Activated CD4-positive, alpha-beta memory T cell treated with anti-CD3 and anti-CD28 coated beads for 36 hours (primary cell): ENCODE measurements at places on chromosomes 12 and 14. TPM values are rescaled to one million over a fixed set of nuclear protein-coding genes. Genes with fewer than 3 reads are reported as not detected.

CMTM5 gene
- total RNA-seq = not detected

SERPINA12 gene
- total RNA-seq = not detected

SLCO1A2 gene
- not detected for total RNA-seq

KLRG1 gene
- total RNA-seq = 5.4 TPM

MMP14 gene
- 1.1 TPM for total RNA-seq

CYP46A1 gene
- total RNA-seq = 0.21 TPM

FITM1 gene
- 0.86 TPM for total RNA-seq

CD27 gene
- 36.5 TPM for total RNA-seq

GPR84 gene
- total RNA-seq = 2.4 TPM

MYF5 gene
- not detected for total RNA-seq

DNA sequence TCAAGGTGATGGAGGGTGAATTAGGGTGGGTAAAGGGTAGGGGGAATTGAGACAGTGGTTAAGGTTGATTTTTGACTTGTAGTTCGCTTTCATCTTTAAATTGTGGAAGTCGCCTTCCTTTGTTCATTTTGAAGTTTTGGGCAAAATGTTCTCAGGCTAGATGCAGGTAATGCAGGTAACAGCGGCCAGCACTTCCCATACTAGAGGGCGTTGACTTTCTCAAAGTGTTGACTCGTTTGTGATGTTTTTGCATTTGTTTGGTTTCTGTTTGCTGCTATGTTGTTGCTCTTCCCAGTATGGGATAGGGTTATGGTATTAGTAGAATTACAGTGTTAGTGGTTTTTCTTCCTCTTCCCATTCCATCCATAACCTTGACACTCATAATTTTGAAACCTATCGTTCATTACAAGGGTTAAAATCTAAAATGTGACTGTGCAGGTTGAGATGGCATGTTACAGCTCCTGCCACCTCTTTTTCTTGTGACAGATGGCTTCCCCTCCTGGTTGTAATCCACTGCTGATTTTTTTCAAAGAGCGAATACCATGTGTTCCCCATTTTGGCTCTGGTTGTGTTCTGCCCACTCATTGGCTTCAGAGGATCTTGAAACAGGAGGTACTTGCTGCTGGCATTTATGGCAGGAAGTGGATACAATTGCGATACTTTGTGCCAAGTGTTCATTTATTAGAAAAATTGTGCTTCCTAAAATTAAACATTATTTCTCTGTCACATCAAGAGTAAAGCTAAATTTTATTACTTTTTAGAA, 57.1 kb downstream of the ERC1 start:
- no peaks in the 10 kb centered on the region for H3K36me3 ChIP-seq
- H3K4me1 ChIP-seq = peaks cover 4% of the 10 kb centered on the region
- H3K4me3 ChIP-seq = no peak overlapping the region
- H3K27ac ChIP-seq = no peak overlapping the region
- DNase-seq = no peak

- no peaks in the 10 kb centered on the region for H3K27me3 ChIP-seq
- no peak overlapping the region for H3K4me3 ChIP-seq
- peaks cover 49% of the 10 kb centered on the region for H3K4me1 ChIP-seq
- no peak for DNase-seq
- H3K27ac ChIP-seq = peak overlapping the region; percentile 11
- peaks cover 8% of the 10 kb centered on the region for H3K36me3 ChIP-seq
Measured at GRCh38 chr14:74834692-74835392, 41.1 kb downstream of the PROX2 start.

- peaks cover 50% of the 10 kb centered on the region for H3K4me1 ChIP-seq
- no peaks in the 10 kb centered on the region for H3K27me3 ChIP-seq
- H3K4me3 ChIP-seq = no peak overlapping the region
- peaks cover 42% of the 10 kb centered on the region for H3K36me3 ChIP-seq
- H3K27ac ChIP-seq = no peak overlapping the region
- no peak for DNase-seq
Measured at GRCh38 chr14:61491876-61492434, 170.6 kb downstream of the PRKCH start.

- no peak overlapping the region for H3K4me3 ChIP-seq
- no peaks in the 10 kb centered on the region for H3K27me3 ChIP-seq
- H3K27ac ChIP-seq = no peak overlapping the region
- H3K4me1 ChIP-seq = no peaks in the 10 kb centered on the region
Measured at GRCh38 chr14:22416193-22416592, 172.8 kb downstream of the DAD1 start.

- H3K36me3 ChIP-seq = peaks cover 20% of the 10 kb centered on the region
- no peak overlapping the region for H3K4me3 ChIP-seq
- no peak overlapping the region for H3K27ac ChIP-seq
- no peak for DNase-seq
- H3K4me1 ChIP-seq = no peaks in the 10 kb centered on the region
- no peaks in the 10 kb centered on the region for H3K27me3 ChIP-seq
Measured at GRCh38 chr14:75022655-75023054, 19.9 kb downstream of the EIF2B2 start.

DNA sequence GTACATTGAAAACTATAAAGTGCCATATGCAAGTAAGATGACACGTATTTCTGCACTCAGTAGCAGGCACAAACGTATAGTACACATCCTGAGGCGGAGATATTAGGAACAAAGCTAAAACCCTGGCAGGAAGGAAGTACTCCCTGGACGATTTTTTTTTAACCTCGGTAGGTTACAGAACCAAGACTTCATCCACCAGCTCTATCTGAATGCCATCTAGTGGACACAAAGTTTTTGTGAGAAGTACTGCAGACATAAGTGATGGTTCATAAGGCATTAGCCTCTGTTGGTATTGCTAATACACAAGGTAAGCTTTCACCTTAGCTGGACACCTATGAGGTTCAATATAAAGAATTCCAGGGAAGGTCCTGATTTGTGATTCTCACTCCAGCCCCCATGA, 83.0 kb upstream of the CCDC196 start:
- H3K4me3 ChIP-seq = no peak overlapping the region
- H3K27ac ChIP-seq = no peak overlapping the region
- no peak for DNase-seq
- peaks cover 3% of the 10 kb centered on the region for H3K4me1 ChIP-seq
- no peaks in the 10 kb centered on the region for H3K27me3 ChIP-seq

- no peak for DNase-seq
- peaks cover 3% of the 10 kb centered on the region for H3K36me3 ChIP-seq
- H3K4me3 ChIP-seq = no peak overlapping the region
- H3K4me1 ChIP-seq = no peaks in the 10 kb centered on the region
Measured at GRCh38 chr12:95522692-95523091, 28.6 kb downstream of the USP44 start.

GRCh38 chr12:130832561-130833209, 6.4 kb downstream of the STX2 start:
- H3K36me3 ChIP-seq = no peaks in the 10 kb centered on the region
- DNase-seq = no peak
- no peaks in the 10 kb centered on the region for H3K27me3 ChIP-seq
- no peak overlapping the region for H3K27ac ChIP-seq
- H3K4me1 ChIP-seq = peaks cover 40% of the 10 kb centered on the region
- no peak overlapping the region for H3K4me3 ChIP-seq

- peaks cover 11% of the 10 kb centered on the region for H3K27me3 ChIP-seq
- no peaks in the 10 kb centered on the region for H3K36me3 ChIP-seq
- no peak for DNase-seq
- H3K27ac ChIP-seq = no peak overlapping the region
- no peaks in the 10 kb centered on the region for H3K4me1 ChIP-seq
Measured at GRCh38 chr14:60311417-60311816, 62.4 kb downstream of the PPM1A start.

- peaks cover 2% of the 10 kb centered on the region for H3K27me3 ChIP-seq
- H3K4me3 ChIP-seq = no peak overlapping the region
- no peak for DNase-seq
- H3K36me3 ChIP-seq = no peaks in the 10 kb centered on the region
- no peak overlapping the region for H3K27ac ChIP-seq
Measured at GRCh38 chr12:89299417-89299816, 52.9 kb downstream of the DUSP6 start.

DNA sequence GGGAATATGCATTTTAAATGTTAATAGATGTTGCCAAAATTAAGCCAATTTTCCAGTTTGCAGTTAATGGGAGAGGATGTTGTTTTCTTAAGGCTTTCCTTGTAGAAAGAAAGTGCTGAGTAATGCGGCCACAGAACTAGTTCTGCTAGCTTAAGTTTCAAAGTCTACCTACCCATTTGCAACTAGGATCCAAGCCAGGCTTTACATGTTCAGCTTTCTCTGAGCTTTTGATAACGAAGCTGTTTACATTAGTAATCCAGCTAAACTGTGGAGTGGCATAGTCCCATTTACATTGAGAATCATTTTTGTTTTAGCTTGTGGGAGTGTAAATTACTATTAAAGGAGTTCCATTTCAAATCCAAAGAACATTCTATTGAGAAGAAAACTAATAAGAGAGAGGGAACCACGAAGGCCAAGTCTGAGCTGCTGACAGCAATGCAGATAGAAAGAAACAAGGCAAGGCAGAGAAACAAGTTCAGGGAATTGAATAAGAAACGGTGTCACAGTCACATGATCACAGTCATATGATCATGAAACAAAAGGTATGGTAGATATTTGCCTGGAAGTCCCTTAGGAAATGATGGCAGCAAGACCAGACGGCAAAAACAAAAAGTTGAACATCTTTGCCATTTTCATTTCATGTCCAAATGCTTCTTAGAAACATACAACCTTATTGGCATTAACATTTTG, 274.9 kb downstream of the PAWR start:
- H3K4me3 ChIP-seq = no peak overlapping the region
- no peaks in the 10 kb centered on the region for H3K27me3 ChIP-seq
- no peak overlapping the region for H3K27ac ChIP-seq
- no peak for DNase-seq
- H3K4me1 ChIP-seq = no peaks in the 10 kb centered on the region
- H3K36me3 ChIP-seq = no peaks in the 10 kb centered on the region

- no peaks in the 10 kb centered on the region for H3K27me3 ChIP-seq
- no peaks in the 10 kb centered on the region for H3K36me3 ChIP-seq
- no peak overlapping the region for H3K4me3 ChIP-seq
- no peak for DNase-seq
Measured at GRCh38 chr14:52025310-52025709, 36.0 kb downstream of the RTRAF start.

DNA sequence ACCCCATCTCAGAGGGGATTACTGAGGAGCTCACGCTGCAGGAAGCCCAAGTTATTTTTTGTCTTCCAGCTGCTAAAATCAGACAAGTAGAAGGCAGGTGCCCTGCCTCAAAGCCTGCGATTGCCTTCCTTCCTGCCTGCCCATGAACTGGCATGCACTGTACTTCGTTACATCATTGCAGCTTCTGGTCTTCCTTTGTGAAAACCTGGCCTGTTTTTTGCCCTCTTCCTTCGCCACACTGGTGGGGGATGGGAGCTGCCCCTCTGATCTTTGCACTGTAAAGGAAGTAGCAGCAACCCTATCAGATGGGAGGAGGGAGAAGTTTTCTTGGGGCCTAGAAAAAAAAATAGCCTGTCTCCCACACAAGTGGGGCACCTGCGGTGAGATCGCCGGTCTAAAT, 1098.7 kb downstream of the BCL11B start:
- peak overlapping the region; percentile 98 for H3K27ac ChIP-seq
- H3K36me3 ChIP-seq = peaks cover 15% of the 10 kb centered on the region
- no peaks in the 10 kb centered on the region for H3K27me3 ChIP-seq
- H3K4me1 ChIP-seq = peaks cover 98% of the 10 kb centered on the region

DNA sequence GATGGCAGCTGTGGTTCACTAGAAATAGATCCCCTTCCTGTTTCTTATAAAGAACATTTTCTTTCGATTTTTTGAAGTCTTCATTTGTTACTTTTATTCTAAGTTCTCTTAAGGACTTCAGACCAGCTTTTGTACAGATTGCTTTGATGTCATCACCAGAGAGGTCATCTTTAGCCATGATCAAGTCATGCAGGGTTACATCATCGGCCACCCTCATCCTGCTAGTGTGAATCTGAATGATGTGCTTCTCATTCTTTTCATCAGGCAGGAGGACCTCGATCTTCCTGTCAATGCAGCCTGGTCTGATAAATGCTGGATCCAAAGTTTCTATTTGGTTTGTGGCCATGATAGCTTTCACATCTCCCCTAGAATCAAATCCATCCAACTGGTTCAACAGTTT, 706.7 kb downstream of the RERGL start:
- no peak for DNase-seq
- no peak overlapping the region for H3K4me3 ChIP-seq
- no peaks in the 10 kb centered on the region for H3K36me3 ChIP-seq
- no peaks in the 10 kb centered on the region for H3K4me1 ChIP-seq
- no peaks in the 10 kb centered on the region for H3K27me3 ChIP-seq

DNA sequence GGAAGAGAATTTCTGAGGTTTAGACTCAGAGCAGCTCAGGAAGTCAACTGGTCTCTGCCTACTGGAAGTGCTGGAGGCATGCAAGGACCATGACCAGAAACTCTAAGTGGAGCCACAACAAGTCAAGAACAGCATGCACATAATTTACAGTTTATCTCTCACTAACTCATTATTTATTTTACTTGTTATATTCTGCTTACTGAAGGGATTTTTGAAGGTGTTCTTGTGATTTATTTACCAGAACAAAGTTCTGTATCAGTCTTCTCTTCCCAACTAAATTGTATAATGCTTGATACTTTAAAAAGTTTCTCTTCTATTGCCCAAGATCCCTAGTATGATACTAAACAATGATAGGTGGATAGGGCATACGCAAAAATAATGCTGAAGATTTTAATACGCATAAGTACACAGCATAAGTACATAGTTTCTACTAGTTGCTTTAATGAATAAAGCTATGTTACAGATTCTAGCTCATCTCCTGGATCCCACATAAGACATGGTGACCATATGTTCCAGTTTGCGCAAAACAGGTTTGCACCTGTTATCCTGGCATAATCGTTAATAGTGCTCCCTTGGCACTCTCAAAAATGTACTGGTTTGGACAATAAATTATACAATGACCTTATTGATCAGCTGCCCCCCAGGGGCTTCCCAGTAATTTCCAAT, 11.6 kb upstream of the SPTB start:
- no peaks in the 10 kb centered on the region for H3K4me1 ChIP-seq
- no peaks in the 10 kb centered on the region for H3K27me3 ChIP-seq
- H3K4me3 ChIP-seq = no peak overlapping the region
- H3K27ac ChIP-seq = no peak overlapping the region

DNA sequence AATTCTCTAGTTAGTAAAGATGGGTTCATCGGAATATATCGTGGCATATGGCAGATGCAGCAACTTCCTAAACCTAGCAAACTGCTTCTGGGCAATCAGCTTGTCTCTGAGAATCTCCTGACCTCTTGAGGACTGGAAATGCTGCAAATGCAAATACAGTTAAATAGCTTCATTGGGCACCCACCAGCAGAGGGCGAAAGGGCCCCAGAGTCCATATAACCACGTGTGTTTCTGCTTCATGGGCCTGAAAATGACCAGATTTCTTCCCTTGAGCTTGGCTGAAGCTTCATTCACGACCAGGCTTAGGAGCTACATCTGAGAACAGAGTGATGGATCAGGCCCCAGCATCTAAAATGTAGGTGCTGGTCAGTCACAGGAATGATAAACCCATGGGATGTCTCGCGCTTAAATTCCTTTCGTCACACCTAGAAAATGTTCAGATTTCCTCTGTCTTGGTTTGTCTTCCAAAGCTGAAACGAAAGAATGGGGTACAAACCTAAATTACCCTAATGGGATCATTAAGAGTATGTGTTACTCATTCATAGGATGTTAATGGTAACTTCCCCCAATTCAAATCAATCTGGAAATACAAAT, 1482.5 kb upstream of the TMEM132C start:
- H3K27ac ChIP-seq = no peak overlapping the region
- peaks cover 6% of the 10 kb centered on the region for H3K4me1 ChIP-seq
- H3K27me3 ChIP-seq = no peaks in the 10 kb centered on the region
- DNase-seq = peak; percentile 52
- no peak overlapping the region for H3K4me3 ChIP-seq

- H3K4me3 ChIP-seq = no peak overlapping the region
- no peaks in the 10 kb centered on the region for H3K27me3 ChIP-seq
- no peak overlapping the region for H3K27ac ChIP-seq
- no peaks in the 10 kb centered on the region for H3K4me1 ChIP-seq
- DNase-seq = no peak
Measured at GRCh38 chr12:22951206-22951605, 326.2 kb downstream of the ETNK1 start.
